ENCODE measurements at places on chromosomes 1 and 21.

DNA sequence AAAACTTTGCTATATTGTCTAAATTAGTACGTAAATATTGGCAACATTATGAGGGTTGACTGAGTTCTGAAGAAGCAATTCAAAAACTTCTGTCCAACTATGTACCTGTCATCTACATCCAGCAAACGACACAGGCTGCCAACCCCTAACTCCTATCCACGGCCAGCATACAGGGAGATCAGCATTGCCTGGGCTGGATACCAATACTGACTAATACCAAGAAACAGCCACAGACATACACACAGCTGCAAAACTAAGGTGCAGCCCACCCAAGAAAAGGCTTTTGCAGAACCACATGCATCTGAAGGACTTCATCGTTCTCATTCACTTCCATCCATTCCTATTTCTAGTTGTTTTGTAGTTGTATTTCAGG is 2.0 kb downstream of the KIAA0319L start:
- no peak for DNase-seq

GRCh38 chr1:210076620-210077019 is 138.6 kb downstream of the SYT14 start:
- no peak for DNase-seq

- DNase-seq, result no peak
Measured at GRCh38 chr1:158809862-158810261, 21.3 kb upstream of the MNDA start.

DNA sequence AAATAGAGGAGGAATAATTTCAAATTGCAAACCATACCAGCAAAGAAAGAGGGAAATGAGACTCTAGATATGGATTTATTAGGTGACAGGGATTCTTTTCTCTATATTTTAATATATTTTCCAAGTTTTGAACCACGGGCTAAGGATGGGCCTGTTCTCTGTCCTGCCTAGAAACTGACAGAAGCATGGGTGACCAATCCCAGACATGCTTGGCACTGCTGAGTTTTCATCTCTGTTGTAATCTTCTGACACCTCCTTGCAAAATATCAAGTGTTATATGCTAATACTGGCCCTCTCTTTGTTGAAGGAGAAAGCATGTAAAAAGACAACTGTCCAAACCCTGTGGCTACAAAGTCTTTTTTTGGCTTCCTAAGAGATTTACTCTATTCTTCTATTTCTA is 774 bp upstream of the ANGPTL7 start:
- DNase-seq, result no peak

DNA sequence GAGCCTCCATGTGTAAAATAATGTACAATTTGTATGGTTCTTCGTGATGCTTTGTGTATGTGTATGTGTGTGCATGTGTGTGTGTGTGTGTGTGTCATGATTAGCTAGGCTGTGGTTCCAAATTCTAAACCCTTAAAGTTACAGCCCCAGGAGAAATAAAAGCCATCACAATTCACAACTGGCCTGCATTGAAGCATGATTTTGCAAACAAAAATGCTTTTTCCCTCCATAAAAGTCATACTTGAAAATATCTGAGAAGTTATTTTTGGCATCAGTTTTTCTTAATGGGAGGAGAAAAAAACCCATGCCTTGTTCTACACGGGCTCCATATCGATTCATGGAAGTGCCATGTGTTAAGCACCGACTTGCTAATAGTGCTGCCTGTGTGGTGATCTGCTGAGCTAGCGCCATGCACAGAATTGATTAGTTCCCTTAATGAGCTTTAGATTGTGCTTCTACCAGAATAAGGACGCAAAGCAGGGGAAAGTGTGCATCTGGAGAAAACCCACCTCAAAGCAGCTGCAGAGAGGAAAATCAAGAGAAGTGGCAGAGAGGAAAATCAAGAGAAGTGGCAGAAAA is 207.3 kb downstream of the DSCAM start:
- DNase-seq, result no peak

DNA sequence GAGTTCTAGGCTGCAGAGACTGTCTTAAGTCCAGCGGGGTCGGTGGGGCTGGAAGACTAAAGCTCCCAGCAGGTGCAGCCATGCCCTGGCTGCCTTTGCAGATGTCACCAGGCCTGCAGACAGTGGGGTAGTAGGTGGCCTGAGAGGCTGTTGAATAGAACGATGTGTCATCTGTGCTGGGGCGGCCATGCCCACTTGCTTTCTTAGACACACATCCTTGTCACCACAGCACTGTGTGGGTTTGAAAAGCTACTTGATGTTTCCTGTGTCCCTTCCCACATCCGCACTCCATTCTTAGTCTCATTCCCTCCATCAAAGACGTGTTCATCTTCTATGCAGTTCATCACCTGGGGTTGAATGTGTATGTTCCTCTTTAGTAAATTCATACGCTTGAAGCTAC is 184.5 kb upstream of the TMEM51 start:
- DNase-seq, result no peak

GRCh38 chr1:245716561-245716960 is 561.8 kb downstream of the KIF26B start:
- DNase-seq, result no peak

DNA sequence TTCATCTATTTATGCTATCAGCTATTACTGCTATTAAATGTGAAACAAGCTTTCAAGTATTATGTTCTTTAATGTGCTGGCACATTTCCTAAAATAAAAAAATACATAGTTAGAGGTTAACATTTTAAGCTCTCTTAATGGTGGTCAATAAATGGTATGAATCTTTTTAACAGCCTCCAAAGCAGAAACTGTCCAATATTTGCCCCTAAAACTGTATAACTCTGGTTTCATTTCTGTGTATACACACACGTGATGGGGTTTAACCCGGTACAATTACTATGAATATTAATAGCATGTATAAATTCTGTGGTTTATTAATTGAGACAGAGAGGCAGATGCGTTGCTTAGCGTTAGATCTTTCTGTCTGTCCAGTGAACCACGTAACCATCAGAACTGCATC is 2.2 kb downstream of the ESRRG start:
- DNase-seq, result no peak
